ENCODE measurements at places on chromosomes 5 and 9.

GRCh38 chr5:127517480-127518318 is at the start of gene PRRC1:
TSS of gene PRRC1 (plus strand) at chr5:127517640. CDS start at chr5:127523480, 5,840 bp downstream.
- peak; percentile 85 for DNase-seq

DNA sequence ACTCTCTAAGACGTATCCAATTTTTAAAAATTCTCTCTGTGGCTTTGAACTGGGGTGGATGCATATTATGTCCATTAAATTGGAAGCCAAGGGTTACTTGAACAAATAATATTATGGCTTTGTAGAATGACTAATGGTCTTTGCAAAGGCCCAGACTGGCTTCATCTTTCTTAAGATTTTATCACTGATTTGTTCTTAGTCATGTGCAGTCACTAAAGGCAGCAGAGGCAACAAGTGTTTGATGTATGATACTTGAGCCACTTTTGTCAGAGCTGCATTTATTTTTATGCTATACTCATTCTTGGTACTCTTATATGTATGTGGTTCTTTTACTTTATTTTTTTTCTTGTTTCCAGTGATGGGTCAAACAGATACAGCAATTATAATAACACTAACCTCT is 152.2 kb downstream of the NR2F1-AS1 start:
- no peak for DNase-seq

DNA sequence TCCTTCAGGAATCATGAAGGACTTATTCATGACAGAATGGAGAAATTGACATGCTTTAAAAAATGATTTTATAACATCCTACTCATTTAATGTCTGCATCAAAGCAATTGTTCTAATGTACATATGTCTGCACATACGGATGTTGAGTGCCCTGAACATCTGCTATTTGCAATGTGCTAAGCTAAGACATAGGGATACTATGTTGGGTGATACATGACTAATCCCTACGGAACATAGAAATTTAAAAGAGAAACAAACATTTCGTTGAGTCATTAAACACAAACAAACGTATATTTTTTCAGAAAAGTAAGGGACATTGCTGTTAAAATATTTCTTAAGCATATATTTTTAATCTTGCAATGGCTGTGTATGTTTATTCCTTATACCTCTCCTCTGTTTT is 686.5 kb upstream of the ADAMTS16 start:
- no peak for DNase-seq

DNA sequence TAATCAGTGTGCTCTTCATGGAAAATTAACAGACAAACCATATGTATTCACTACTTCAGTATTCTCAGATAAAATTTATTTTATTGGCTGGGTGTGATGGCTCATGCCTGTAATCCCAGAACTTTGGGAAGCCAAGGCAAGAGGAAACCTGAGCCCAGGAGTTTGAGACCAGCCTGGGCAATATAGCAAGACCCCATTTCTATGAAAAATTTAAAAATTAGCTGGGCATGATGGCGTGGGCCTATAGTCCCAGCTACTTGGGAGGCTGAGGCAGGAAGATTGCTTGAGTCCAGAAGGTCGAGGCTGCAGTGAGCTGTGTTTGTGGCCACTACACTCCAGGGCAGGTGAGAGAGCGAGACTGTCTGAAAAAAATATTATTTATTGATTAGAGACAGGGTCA is 23.4 kb upstream of the CREBRF start:
- no peak for DNase-seq

- DNase-seq: peak; percentile 81
These were observed 583 bp downstream of the DIAPH1 start for GRCh38 chr5:141618030-141618803.

DNA sequence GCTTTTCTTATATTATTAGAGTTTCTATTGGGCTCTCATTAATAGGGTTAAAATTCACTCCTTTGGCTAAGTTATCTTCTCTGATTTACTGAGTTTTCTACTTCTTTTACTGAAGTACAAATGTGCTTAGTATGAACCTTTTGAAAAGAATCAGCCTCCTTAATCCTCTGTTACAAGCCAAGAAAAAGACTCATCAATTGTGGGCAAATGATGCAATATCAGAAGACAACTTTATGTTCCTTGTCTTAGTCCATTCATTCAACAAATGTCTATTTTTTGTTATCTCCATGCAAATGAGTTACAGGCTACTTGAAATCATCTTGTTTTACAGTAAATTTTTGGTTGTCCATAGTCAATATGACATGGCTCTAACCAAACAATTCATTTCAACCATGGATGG is 40.3 kb downstream of the SNCAIP start:
- no peak for DNase-seq

GRCh38 chr5:176529741-176530141 is 7.5 kb downstream of the RNF44 start:
- DNase-seq: peak; percentile 51

DNA sequence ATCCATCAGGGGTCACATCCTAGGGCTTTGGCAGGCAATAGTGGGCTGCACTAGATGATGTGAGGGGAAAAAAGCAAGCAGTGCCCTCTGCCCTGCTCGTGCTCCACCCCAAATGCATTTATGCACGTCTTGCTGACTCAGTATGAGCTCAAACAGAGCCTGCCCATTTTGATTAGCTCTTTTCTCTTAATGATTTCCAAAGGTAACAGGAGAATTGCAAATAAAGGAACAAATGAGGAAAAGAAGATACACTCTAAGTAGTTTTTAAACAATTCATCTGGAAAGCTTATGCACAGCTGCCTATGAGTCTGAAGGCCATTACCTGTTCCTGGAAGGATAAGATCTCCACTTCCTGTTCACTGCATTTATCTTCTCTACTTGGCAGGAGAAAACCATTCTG is 364.2 kb downstream of the TMEM232 start:
- no peak for DNase-seq

GRCh38 chr5:13188371-13188770 is 756.1 kb downstream of the DNAH5 start:
- no peak for DNase-seq

DNA sequence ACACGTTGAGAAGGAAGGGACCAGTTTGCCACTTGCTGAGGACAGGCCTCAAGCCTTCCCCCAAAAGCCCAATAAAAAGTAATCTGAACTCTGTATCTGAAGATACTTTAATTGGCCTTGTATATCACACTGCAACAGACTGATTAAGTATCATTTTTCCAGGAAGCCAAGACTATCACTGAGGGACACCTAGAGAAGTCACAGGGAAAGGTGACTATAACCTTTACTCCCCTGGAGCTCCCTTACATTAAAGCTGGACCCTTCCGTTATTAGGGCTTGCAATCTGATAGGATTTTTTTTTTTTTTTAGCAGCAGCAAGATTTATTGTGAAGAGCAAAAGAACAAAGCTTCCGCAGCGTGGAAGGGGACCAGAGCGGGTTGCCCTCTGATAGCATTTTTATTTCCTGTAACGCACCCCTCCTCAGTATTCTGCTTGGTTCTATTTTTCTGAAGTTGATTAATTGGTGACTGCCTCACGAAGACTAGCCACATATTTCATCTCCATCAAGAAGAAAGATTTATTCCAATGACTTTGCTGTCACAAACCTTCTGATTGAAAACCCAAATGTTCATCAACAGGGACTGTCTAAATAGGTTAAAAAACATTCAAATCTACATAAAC is 2.7 kb downstream of the CDC14B start:
- no peak for DNase-seq

- DNase-seq: no peak
These were observed 705.1 kb downstream of the MAT2B start for GRCh38 chr5:164210491-164210890.

- no peak for DNase-seq
These were observed 357.1 kb downstream of the TRIM32 start for GRCh38 chr9:117044241-117044640.

- DNase-seq: no peak
These were observed 277.3 kb downstream of the DMRT2 start for GRCh38 chr9:1327467-1327866.

DNA sequence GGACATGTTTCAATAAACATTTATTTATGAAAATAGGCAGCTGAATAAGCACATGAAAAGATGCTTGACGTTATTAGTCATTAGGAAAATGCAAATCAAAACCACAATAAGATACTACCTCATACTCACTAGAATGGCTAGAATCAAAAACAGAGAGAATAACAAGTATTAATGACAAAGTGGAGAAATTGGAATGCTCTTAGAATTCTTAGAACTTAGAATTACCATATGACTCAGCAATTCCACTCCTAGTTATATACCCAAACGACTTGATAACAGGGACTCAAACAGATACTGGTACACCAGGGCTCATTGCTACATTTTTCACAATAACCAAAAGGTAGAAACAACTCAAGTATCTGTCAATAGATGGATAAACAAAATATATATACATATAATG is 15.1 kb upstream of the TRIM36 start:
- DNase-seq: no peak

- DNase-seq: no peak
These were observed 40.5 kb upstream of the MYO10 start for GRCh38 chr5:16976625-16977008.

GRCh38 chr5:149762958-149763630 is 33.0 kb downstream of the PPARGC1B start:
- no peak for DNase-seq

- no peak for DNase-seq
These were observed 817 bp downstream of the GAPVD1 start for GRCh38 chr9:125262294-125262991.

- DNase-seq: no peak
These were observed 113.2 kb downstream of the STK32A start for GRCh38 chr5:147348046-147348445.

DNA sequence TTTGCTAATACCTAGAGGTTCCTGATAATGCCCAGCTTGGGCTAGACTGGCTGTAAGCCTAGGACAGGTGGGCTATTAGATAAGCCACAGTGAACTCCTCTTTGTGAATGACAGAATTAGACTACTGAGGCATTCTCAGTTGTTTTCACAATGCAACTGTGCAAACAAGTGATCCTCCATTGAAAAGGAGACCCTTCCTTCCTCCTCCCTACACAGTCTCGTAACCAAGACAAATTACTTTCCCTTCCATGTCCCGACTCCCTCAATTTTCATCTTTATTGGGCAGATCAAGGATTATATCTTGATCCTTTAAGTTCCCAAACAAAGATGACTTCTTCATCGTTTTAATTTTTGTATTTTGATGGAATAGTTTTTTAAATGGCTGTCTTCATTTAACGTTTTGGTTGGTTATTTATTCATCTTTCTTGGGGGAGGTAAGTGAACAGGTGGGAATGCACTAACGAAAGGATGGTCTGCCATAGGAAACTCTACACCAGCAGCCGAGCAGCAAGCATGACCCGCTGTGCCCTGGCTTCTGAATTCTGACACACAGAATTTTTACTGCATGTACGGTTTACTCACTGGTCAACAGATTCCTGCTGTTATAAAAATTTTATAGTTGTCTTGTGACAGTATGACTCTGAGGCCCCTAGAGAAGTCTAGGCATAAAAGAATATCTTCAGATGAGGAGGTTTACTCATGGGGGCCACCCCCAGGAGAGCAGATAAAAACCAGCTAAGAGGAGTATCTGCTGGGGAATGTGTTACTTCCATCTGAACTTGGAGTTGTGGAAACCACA is 137.5 kb upstream of the TUT7 start:
- DNase-seq: no peak

All from activated CD4-positive, alpha-beta T cell treated with anti-CD3 and anti-CD28 coated beads for 48 hours (primary cell).